ENCODE measurements at places on chromosomes 3 and 15. TPM values are rescaled to one million over a fixed set of nuclear protein-coding genes. Genes with fewer than 3 reads are reported as not detected.

DNA sequence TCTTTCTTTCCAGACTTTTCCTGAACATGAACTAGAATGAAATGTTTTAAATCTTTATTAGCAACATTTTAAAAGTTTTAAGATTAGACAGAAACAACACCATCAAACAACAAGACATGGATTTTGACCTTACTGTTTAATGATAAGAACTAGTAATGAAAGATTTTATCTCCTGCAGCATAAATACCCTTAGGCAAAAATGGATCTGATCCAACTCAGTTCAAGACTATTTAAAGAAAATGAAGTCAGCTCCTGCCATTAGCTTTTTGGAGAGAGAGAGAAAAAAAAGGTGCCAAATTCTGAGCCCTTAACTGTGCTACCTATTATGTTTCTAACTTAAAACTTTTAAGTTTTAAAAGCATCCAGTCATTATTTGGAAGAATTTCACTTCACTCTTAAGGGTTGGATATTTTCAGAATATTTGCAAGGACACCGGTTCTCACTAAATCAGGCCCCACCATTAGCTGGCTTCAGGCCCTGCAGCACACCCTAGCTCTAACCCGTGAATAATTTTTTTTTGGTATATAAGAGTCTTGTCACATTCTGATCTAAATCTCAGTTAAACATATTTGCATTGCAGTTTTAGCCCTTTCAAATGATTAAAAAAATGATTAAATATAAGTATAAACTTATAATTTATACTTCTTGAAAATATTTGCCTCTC lies 60.0 kb downstream of the NR1I2 start:
- no peak for DNase-seq

GRCh38 chr3:4587061-4587837 lies 94.1 kb downstream of the ITPR1 start:
- DNase-seq: no peak

DNA sequence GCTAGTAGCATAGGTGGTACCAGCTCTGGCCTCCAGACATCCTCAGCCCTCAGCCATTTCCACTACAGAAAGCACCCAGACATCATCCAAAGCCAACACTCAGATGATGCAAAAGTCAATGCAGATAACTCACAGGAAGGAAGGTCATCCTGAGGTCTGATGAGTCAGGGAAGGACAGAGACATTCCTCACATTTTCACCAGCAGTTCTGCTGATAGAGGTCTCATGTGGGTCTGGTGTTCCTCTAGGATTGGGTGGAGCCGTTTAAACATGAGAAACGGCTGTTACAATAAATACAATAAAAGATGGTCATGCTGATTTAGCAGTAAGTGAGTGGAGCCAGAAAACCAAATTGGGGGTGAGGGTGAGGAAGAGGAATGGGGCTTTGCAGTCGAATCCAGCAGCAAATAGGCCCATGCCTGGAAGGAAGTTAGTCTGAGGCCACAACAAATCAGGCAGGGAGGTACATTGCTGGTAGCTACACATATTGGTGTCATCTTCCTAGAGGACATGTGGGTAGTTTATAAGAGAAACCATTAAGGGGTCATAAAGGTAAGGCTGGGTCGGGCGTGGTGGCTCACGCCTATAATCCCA lies 33.3 kb upstream of the FLNB start:
- DNase-seq: no peak

DNA sequence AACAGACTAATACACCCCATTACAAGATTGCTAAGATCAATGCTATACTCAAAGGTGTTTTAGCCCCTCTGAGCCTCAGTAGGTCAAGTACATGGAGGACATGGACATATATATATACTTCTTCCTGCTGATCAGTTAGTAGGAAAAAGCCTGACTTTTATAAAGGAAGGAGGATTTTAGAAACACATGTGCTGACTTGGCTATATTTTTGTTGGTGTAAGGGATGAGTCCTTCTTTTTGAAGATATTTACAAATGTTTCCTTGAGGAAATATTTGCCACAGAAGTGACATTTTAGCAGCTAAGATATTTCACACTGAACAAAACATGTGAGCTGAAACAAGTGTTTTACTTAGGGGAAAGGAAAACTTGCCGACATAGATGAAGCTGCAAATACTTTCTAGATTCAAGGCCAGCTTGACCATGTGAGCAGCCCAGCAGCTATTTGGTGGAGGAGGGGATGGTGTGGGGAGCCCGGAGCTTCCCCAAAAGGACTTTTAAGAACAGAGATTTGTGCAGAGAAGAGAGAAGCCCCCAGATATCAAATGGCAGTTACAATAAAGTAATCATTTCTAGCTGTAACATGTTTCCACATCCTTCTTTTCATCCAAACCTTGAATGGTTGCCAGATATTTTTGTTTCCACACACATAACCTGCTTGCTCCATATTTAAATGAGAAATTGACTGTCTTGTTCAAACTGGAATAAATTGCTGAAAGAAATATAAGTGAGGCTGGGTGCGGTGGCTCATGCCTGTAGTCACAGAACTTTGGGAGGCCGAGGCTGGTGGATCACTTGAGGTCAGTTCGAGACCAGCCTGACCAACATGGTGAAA lies 111.7 kb upstream of the NR2F2 start:
- DNase-seq: no peak

DNA sequence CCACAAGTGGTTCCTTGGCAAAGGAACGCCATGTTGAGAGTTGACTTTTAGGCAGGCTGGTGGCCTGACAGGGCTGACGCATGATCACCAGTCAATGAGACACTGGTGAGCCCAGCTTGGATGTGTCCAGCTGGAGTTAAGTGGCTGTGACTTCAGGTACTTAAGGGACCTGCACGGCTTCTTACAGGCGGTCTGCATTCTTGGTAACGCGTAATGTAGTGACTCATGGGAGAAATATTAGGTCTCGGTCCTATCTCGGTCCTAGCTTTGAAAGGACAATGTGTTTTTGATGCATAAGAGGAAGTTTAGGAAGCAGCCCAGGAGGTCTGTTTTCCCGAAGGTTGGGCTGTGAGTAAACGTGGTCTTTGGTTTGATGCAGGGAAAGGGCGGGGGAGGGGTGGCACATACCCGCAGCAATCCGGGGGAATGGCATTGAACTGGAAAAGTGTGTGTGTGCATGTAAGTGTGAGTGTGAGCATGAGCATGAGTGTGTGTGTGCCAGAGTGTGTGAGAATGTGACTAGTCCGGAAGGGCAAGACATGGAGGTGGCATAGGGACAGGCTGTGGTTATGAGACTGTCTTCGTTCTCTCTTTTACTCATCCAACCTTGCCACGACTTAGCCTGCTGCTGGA lies 55.3 kb downstream of the FAM43A start:
- DNase-seq: no peak

- DNase-seq: no peak
These were observed 19.9 kb upstream of the RPL29 start for GRCh38 chr3:52015438-52016228.

- no peak for DNase-seq
These were observed 90.6 kb upstream of the UBE2E2 start for GRCh38 chr3:23112491-23112890.

DNA sequence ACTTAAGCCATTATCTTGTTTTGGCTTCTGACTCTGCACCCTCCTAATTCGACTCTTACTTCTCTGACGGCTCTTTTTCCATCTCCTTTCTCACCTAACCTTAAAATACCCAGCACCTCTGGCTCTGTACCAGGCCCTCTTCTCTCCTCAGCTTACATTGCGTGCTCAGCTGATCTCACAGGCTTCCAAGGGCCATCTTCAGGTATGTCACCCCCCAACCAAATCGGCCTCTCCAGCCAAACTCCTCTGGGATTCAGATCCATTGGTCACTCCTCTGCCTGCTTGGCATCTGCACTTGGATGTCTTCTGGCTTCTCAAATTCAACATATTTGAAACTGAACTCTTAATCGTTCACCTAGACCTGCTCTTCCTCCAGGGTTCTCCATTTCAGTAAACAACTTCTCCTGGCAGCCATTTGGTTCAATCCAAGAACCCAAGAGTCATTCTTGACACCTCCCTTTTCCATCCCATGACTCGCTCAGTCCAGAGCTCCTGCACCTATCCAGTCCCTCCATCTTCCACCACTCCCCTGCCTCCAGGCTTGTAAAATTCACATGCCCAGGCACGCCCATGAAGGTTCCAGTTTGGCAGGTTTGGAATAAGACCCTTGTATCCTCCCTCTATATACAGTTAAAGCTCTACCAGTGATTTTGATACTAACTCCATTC lies 35.2 kb upstream of the SLC41A3 start:
- no peak for DNase-seq

GRCh38 chr3:153080778-153081240 lies 81.2 kb upstream of the RAP2B start:
- DNase-seq: no peak

GRCh38 chr3:99576904-99577559 lies 61.4 kb upstream of the COL8A1 start:
- no peak for DNase-seq

GRCh38 chr3:126467611-126467955 lies 8.1 kb downstream of the ZXDC start:
- no peak for DNase-seq

- no peak for DNase-seq
These were observed 29.7 kb downstream of the TRIM71 start for GRCh38 chr3:32847528-32847927.

- no peak for DNase-seq
These were observed 6.9 kb upstream of the CAMKV start for GRCh38 chr3:49876567-49876966.

DNA sequence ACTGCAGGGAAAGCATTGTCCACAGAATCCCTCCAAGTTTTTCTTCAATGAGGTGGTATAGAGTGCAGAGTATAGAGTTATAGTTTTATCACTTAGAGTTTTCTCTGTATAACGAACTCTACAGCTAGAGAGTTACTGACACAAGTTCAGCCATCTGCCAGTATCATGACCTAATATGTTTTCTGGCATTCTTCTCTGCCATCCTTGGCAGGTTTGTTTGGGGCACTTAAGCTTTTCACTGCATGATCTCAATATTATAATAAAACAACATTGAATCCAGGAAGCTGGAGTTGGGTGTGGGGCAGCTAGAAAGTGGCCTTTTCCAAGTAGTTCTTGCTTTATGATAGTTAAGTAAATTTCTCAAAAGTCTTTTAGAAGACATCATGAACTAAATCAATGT lies 743.5 kb upstream of the ARPP21 start:
- no peak for DNase-seq

DNA sequence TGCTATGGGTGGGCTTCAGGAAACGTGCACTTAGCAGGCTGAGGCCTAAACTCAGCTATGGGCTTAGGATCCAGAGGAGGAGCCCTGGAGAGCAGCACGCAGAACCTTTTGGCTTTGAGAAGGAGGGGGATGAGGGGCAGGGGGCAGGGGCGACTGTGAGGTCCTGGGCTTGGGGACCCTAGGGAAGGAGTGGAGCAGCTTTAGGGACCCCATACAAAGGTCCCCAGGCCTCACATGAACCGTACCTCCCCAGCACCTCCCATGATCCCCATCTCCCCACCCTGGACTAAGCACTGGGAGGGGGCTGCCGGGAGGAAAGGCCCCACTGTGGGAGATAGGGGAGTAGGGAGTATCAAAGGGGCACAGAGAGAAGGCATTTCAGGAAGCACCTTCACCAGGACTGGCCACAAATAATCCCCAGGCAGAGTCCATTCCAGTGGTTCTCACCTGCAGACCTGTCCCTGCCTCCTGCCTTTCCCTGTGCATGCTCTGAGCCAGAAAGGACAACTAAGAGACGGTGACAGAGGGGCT lies 62.0 kb upstream of the KLF13 start:
- DNase-seq: no peak

DNA sequence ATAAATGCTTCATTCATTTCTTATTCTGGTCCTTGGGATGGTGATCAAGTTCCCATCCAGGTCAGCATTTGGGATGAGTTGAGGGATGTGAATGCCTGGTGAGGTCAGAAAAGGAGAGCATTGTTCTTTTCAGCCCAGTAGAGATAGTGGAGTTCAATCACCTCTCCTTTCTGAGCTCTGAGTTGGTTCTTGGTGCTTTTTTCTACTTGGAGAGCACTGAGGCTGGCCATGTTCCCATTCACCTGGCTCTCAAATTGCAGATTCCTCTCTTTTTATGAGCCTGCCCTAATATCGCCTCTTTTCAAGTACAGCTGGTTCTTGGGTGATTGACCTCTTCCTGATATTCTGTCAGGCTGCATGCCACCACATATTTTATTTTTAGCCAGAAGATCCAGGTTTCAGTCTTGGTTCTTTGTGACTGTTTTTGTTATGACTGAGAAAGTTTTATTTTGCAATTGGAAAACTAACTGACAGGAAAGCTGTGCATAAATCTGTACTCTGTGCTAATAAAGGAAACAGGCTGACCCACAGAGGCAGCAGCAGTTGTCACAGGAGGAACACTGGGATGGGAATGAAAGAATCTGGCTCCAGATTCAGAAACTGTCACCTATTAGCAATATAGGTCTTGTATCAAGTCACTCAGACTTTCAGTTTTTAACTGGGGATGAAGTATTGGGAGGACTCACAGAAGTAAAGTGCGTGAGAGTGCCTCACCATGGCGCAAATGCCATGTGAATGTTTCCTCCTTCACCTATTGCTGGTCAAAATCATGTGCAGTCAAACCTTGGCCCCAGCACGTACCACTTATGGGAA lies 10.7 kb downstream of the AQP9 start:
- no peak for DNase-seq

DNA sequence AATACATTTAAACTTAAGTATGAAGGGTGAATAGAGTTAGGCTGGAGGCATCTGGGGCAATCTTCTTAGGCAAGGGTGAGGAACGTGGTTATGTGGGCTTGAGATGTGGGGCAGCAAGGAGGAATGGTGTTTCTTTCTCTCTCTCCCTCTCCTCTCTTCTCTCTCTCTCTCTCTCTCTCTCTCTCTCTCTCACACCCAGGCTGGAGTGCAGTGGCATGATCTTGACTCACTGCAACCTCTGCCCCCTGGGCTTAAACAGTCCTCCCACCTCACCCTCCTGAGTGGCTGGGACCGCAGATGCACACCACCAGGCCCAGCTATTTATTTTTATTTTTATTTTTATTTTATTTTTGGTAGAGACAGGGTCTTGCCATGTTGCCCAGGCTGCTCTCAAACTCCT lies 4.0 kb upstream of the MGA start:
- no peak for DNase-seq

GRCh38 chr15:64105113-64105704 lies 9.4 kb downstream of the SNX1 start:
- no peak for DNase-seq

Gene LDHAL6B
- not detected for total RNA-seq

Gene BBS4
- total RNA-seq: 26.7 TPM

Gene PPM1M
- total RNA-seq: 66.0 TPM

Gene PTPRG
- 2.9 TPM for total RNA-seq

Gene PARP15
- 164 TPM for total RNA-seq

Gene TEX55
- total RNA-seq: not detected

Gene FANCD2OS
- not detected for total RNA-seq

Gene PLA2G4E
- total RNA-seq: not detected
